ENCODE measurements at places on chromosomes 7 and 10.

DNA sequence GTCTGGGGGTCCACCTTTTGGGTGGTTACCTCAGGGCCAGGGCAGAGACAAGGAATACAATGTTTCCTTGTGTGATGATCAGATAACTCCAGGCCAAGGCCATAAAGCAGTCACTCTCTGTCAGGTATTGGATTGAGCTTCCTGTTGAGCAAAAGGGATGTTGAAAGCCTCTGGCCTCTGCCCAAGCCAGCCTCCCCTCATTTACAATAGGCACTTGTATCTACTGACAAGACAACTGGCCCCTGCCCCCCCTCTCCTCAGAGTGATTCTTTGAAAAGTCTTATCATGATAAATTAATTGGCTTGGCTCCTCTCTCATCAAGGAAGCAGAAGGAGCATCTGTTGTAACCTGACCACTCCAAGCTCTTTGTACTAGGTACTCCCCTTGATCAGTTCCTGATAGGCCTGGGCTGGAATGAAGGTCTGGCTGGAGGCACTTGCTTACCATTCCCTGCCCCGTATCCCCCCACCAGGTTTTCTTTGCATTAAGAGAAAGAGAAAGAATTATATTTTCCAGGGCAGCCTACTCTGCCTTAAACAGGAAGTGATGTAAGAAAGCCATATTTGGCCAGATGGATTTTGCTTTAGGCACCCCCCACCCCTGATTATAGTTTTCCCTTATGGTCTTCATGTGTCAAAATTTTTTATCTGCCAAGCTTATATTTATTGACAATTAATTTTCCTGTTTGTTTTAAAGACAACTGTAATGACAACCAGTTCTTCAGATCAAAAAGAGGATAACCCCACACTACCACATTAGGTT, 42.1 kb upstream of the HPS1 start:
- no peak for DNase-seq

DNA sequence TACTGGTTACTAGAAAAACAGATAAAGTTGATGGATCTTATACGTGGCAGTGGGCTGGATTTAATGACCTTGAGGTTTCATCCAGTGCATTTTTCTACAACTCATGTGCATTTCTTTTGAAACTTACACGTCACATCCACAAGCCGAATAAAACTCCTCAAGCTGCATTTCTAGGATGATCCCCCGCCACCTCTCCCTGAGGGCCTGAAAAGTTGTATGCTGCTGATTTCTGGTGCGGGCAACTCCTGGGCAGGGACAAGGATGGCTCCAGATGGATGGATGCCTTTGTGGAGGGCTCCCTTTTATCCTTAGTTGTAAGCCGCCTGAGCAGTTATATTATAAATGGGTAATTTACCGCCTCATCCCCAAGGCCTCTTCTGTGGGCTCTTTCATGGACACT, 1091.1 kb downstream of the LRMDA start:
- DNase-seq: no peak

- DNase-seq: no peak
Measured at GRCh38 chr10:64726466-64726865, 1205.3 kb downstream of the REEP3 start.

GRCh38 chr7:44975331-44976039, 3.3 kb downstream of the MYO1G start:
- no peak for DNase-seq

DNA sequence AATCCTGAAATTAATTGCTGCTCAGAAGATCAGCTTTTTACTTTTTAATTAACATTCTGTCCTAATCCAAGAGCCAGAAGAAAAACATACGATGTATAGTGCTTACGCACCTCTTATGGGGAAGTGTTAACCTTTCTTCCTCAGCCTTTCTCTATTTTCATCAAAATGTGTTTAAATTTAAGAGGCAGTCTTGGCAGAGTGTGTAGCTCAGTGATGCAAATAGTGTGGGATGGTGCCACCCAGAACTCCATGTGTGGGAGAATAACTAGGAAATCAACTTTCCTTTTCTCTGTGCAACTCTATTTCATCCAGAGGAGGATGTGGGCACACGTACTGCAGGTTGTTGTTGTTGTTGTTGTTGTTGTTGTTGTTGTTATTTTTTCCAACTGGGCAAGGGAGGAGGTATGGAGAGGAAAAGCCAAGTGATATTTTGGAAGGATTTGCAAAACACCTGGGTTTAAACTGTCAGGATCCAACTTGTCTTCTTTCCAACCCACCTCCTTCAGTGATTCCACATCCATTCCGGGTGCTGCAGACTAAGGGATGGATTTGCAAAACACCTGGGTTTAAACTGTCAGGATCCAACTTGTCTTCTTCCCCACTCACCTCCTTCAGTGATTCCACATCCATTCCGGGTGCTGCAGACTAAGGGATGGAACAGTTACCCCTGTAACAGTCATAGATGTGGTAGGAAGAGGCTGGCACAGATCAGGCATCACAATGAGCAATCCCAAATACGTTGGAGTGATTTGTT, 19.8 kb downstream of the ELMO1 start:
- DNase-seq: no peak

- no peak for DNase-seq
Measured at GRCh38 chr7:136074843-136075242, 97.7 kb upstream of the MTPN start.

GRCh38 chr10:71084061-71084817, 128.1 kb upstream of the UNC5B start:
- no peak for DNase-seq
